ENCODE measurements at places on chromosomes 3 and 15.

GRCh38 chr15:39896846-39897245, 23.2 kb downstream of the GPR176 start:
- no peak for DNase-seq

DNA sequence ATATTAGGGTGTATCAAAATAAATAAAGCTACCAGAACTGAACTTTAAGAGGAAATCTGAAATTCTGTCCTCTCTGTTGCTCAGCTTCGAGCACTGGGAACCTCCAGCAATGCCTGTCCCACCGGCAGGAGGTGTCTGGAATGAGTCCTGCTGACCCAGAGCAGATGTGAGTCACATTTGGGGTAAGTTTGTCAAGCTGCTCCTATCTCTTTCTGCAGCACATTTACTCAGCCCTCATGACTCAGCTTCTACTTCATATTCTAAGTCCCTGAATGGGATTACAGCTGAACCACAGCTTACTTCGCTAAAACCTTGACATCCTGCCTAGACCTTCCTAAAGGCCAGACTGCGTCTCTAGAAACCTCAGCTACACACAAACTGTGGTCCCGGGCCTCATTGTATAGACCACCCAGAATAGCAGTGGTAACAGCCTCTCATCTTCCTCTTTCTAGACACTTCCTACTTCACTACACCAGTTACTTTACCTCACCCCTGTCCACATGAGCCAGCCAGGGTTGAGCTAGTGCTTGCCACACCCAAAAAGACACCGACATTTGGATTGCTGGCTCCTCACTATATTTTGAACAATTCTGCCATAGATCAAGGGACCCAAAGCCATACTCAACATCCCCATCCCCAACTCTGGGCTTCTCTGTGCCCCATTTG, 109.6 kb upstream of the TMCO5A start:
- DNase-seq = no peak

DNA sequence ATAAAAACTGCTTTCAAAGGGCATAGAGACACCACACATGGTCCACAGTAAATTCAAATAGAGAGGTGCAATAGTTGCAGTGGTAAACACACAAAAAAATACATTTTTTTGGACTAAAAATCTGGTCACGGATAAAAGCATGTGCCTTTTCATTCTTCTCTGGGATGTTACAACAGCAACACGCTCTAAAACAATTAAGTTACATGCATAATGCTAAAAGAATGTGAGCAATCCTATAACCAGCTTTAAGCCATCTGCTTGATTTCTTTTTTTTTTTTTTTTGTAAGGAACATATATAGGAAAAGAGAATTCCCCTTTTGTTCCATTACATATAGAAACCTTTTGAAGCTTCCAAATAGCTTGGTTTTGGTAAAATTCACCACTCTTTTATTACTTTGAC, 20.0 kb downstream of the WNT5A start:
- DNase-seq = no peak

- no peak for DNase-seq
Measured at GRCh38 chr3:63960048-63960711, 48.0 kb upstream of the SCAANT1 start.

DNA sequence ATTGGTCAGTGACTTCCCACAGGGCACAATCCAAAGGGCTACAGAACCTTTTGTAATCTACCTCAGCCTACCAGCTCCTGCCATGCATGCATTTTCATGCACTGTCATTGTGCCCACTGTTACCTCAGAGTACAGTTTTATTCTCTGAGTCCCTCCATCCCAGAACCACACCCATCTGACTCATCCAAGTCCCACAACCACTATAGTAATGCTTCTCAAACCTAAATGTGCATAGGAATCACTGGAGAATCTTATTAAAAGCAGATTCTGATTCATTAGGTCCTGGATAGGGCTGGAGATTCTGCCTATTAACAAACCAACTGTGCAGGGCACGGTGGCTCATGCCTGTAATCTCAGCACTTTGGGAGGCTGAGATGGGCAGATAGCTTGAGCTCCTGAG, 3.7 kb upstream of the B3GALNT1 start:
- DNase-seq = no peak

DNA sequence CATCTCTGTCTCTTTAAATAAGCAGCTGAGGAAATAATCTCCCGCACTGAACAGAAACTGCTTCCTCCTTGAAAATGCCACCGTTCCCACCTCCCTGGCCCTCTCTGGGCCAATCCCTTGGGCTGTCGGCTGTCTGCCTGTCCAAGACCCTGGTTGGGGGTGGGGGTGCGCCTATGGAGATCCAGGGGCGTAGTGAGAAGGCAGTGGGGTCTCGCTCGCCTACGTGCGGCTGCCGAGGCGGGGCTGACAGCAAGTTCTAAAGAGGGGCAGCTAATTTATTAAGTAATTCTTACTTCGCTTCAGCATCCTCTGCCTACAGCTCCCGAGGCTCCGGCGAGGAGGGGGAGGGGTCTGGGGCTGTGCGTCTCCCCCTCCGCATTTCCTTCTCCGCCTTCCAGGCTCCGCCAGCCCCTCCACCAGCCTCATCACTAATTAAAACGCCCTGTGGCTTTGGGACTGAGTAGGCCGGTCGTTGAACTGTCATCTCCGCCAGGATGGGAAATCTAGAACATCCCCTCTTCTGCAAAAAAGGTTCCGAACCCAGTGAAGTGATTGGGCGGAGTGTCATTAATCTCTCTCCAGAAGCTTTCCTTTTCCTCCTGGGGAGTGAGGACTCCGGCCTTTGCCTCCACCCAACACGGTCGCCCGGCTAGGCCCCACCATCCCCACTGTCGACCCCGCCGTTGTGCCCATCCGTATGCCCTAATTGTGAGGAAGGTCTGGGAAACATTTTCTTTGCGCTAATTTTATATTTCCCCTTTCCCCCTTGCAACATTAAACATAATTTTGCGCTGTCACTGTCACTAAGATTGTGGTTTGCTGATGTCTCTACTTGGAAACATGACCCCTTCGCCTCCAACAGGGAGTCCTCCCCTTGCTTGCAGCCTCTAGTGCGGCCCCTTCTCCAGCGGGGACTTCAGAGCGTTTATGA, 16.9 kb downstream of the NR2F2 start:
- no peak for DNase-seq

DNA sequence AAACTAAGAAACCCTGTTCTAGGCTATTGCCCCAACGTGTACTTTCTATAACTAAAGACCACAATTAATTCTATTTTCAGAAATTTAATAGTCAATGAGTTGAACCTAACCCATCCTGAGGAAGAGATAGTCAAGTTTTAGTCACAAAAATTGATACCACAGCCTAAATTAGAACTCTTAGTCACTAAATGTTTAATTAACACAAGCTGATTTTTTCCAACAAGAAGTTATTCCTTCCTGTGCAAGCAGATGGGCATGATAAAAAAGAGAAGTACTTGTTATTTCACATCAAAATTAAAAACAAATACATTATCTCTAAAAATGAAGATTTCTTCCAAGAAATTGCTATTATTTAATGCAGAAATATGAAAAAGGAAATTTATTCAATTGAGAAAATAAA, 38.4 kb upstream of the TERB2 start:
- no peak for DNase-seq

- no peak for DNase-seq
Measured at GRCh38 chr3:103337179-103337845, 902.5 kb downstream of the ZPLD1 start.

DNA sequence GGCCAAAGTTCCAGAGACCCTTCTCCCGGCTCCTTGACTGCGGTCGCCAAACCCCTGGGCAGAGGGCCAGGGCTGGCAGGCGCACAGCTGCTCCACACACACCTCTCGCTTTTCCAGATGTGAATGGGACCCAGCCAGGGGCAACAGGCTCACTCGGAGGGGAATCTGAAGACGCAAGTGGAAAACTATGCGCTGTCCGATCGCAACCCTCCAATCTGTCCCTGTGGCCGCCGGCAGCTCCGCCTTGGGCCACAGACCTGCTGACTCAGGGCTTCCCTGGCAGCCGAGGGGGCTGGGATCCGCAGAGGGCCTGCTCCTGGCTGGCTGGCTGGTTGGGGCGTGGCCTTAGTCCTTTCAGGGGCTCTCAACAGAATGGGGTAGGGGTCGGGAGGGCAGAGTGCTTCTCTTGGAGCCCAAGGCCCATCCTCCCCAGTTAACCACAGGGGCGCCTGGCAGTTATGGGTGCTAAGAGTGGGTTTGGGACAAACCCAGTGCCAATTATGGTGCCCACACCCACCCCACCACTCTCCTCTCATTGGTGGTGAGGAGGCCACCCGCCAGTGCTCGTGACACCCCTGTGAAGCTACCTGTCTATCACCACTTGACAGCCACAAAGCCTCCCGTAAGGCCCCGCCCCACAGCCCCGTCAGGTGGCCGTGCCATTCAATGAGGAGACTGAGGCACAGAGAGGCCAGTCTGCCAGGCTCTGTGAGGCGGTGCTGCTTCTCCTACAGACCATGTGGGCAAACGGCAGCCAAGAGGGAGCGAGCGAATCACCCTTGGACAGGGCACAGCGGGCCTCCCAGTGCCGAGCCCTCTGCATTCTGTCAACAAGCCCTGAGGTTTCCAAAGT, 53.8 kb downstream of the IQSEC1 start:
- DNase-seq = no peak

Measured in CD4-positive, alpha-beta T cell treated with Interleukin-4 for 4 hours (primary cell).